ENCODE measurements at places on chromosomes 1 and 21. TPM values are rescaled to one million over a fixed set of nuclear protein-coding genes. Genes with fewer than 3 reads are reported as not detected.

GRCh38 chr21:30831194-30831765 lies 1.7 kb upstream of the KRTAP7-1 start:
- DNase-seq = no peak

DNA sequence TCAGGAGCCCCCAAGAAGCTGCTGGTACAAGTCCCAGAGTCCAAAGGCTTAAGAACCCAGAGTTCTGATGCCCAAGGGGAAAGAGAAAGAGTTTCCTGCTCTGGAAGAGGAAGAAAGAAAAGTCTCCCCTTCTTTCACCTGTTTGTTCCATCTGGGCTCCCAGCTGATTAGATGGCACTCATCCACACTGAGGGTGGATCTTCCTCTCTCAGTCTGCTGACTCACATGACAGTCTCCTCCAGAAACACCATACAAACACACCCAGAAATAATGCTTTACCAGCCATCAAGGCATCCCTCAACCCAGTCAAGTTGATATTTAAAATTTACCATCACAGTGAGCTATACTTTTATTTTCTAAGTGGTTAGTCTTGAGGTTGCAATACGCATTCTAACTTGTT lies 257.9 kb downstream of the PAPPA2 start:
- no peak for DNase-seq

DNA sequence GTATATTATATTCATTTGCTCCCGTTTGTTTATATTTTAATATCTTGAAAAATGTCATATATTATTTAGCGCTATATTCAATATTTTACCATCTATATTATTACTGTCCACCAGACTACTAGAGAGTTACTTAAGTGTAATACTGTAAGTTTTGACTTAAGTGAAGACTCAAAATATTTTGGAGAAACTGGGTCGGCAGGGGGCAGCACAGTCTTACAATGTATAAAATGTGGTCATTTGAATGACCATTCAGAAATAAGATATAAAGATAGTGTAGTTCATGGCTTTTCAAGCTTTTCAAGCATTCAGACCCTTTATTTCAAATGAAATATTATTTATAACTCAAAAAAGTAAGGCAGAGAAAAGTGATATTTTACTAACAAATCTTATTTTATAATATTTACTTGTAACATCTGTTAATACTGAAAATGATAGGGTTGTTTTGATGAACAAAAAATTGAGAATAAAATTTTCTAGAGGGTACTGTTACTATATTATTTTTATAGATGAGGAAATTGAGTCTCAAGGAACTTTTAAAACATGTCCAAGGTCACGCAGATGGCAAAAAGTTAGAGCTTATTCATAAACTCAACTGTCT lies 89.0 kb upstream of the SERTAD4 start:
- peak; percentile 57 for DNase-seq

DNA sequence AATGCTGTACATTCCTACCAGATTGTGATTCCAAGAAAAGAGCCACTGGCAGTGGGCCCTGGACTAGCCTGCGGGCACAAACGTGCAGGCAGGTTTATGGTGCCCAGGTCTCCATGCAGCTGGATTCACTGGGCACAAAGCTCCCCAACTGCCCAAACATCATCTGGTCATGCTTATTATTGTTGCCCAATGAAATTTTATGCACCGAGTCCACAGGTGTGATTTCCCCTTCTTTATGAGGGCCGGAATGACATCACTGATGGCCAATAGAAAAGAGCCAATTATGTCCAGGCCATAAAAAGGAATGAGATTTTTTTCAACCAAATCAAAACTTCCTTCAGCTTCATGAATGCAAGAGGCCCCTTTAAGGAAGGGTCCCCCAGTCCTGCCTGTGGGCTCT lies 66.2 kb downstream of the ERI3 start:
- no peak for DNase-seq

- peak; percentile 69 for DNase-seq
Observed at GRCh38 chr1:245153081-245153551, 1.7 kb upstream of the KIF26B start.

DNA sequence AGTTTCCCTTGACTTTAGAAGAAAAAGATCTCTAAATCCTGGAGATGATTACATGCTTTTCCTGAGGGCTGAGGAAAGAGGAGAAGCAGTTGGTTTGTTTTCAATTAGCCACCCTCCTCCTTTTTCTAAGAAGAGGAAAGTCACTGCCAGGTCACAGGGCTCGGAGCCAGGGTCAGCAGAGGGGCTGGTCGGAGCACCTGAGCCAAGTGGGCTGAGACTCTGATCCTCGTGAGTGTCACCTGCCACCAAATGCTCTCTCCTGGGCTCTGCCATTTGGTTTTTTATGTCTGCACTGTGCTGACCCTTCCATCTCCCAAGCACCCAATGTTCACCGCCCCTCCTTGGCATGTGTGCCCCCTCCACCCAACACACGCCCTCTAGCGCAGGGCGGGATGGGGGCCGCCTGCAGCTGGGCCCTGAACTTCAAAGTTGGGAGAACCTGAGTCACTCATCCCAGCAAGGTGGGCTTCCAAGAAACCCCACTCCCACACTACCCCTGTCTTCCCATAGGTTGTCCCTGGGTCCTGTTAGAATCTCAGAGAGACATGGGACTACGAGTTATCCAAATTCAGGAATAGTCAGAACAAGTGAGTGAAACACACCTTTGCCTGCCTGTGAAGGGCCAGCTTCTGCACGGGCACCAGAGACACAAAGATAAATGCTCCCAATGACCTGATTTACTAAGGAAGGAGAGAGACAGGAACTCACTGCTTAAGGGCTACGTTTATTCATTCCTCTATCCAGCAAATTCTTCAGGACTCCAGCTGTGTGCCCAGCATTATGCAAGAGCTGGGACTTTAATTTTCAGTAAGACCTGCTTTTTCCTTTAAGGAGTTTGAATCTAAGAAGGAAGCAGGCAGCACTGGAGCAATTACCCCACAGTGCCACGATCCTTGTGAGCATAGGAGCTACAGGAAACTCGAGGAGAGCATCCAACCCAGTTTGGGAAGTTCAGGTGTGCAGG lies 127.5 kb downstream of the RHOU start:
- no peak for DNase-seq

DNA sequence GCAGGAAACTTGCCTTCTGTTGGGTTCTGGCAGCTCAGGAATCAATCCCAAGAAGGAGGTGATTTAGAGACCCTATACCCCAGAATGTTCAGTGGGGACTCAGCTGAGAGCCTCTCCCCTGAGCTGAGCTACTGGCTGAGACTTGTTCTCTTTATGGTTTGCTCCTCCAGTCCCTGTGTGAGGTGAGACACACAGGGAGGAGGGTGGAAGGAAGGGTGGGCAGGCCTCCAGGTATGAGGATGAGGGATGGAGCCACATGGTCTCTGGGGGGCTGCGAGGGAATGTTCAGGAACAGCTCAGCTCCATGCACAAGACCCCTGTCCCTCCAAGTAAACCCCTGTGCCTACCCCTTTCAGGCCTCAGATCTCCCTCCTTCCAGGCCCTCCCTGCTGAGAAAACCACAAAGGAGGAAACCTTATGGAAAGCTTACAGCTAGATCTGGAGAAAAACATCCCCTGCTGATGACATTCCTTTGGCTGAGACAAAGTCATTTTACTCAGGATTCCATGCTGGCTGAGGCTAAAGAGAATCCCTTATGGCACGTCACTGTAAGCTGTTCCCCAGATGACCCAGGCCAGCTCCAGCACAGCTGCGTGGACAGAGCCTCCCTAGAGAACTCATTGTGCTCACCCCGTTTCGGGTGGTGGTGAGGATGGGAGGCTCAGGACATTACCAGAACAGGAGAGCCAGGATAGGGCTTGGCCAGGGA lies 91.5 kb upstream of the IPO9 start:
- no peak for DNase-seq

DNA sequence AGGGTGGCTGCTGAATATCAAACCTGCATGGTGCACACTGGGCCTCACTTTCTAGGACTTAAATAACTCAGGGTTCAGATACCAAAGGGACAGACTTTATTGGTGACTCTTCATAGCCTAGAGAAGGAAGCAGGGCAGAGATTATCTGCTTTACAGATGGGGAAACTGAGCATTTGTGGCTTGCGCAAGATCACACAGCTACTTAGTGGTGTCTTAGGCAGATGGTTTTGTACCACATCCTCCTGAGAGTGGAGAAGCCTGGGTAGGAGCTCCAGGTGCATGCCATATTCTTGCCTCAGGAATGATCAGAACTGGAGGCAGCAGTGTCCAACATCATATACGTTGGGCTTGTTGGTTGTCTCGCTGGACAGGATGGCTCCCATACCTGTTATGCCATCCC lies 6.8 kb upstream of the DPH2 start:
- DNase-seq = no peak

Gene LORICRIN
- not detected for total RNA-seq

Gene TCP10L
- total RNA-seq = 0.18 TPM

Gene MATN1
- total RNA-seq = not detected

Gene ERMAP
- 22.8 TPM for total RNA-seq

Gene TFF3
- total RNA-seq = 3.0 TPM

Gene KANK4
- total RNA-seq = 0.13 TPM
